Mesenteric fat pad (tissue), 1 donor: ENCODE measurements at places on chromosomes 16 and 17. TPM values are rescaled to one million over a fixed set of nuclear protein-coding genes. Genes with fewer than 3 reads are reported as not detected.

Gene CCDC102A
- 5.0 TPM for total RNA-seq

Gene HOXB8
- 2.3 TPM for total RNA-seq

Gene NOG
- total RNA-seq, result 0.74 TPM

Gene BLMH
- total RNA-seq, result 26.8 TPM

Gene ZSCAN10
- total RNA-seq, result not detected

Gene DOC2B
- total RNA-seq, result 41.5 TPM

Gene PABPN1L
- not detected for total RNA-seq

Gene SMIM22
- total RNA-seq, result not detected

Gene CDRT15L2
- not detected for total RNA-seq

Gene C16orf87
- 6.8 TPM for total RNA-seq
